ENCODE measurements at places on chromosomes 4 and X.

DNA sequence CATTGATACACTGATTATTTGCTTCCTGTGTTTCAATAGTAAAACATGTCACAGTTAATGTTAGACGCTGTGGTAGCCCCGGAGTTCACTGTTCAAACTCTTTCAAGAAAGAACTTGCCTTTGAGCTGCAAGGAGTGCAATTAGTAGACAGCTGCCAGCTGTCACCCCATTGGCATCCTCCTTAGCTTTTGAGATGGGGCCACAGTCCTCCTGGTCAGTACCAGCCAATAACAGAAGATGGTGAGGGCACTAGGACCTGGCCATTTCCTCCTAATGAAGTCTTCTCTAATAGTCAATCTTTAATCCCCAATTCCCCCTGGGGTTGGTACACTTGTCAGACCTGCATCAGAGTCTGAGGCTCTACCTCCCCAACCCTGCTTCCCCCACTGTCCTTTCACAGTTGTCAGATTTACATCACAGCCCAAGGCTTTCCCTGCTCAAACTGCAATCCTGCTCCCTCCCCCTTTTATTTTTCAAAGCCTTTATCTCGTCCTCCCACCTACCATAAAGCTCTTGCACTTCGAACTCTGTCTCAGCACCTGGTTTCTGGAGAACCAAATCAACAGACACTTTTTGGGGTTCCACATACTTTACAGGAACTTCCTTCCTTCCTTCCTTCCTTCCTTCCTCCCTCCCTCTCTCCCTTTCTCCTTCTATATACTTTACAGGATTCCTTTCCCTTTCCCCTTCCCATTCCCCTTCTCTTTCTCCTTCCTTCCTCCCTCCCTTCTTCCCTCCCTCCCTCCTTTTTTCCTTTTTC is 182.0 kb downstream of the RASL11B start:
- no peak for DNase-seq

DNA sequence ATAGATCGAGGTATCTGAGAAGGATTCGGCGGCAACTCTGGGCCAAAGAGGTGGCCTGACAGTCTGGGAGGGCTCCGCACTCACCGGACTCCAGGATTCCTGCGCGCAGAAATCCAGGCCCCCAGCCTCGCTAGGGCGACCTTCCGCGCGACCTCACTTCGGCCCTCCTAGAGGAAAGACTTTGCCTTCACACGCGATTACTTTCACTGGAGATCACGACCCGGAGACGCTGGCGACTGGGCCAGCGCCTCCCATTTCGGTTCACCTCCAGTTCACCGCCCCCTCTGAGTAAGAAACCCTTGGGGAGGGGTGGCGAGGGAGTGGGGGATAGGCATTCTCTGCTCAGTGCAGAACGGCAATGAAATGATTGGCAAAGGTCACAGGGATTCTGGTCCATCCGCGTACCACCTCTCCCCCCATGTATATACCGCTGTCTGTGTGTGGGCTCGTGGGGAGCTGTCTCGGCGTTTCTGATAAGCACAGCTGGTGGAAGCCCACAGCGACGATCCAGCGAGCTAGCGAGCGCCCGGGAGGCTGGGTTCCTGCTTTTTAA is 2.5 kb downstream of the POU3F4 start:
- DNase-seq: no peak

GRCh38 chr4:129345609-129346008 is 249.7 kb downstream of the C4orf33 start:
- DNase-seq: no peak

DNA sequence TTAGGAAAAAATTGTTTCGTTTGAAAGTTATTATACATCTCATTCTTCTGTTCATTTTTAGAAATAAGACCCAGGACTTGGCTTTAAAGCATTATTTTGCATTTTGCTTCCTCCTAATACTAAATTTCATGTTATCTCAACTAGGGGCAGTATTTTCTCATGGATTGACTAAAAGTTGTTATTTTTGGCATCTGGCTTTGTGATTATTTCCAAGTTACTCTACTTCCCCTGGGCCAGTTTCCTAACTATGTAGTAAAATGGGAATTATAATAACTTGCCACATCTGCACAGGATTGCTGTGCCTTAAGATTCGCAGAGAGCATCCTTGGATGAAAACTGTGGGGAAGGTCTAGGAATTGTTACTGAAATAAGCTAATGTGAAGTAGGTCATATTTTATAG is 3.0 kb downstream of the RBPJ start:
- DNase-seq: no peak

GRCh38 chr4:15035159-15035558 is 32.9 kb downstream of the CPEB2 start:
- no peak for DNase-seq

DNA sequence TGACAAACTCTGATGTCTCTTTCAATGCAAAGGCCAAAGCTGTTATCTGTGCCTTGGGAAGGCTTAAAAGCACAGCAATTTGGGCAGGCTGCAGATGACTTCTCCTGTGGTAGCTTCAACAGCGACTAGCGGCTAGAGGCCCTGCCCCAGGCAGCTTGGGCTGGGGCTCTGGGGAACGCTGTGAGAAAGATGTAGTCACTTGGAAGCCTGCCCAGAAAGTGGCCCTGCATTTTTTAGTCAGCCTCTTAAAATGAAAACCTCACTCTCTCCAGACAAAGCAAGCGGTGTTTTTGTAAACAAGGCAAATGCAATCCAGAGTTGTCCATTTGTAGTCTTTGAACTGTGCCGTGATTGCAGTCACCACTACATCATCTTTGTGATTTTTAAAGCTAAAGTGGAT is 27.5 kb downstream of the PCYT1B start:
- no peak for DNase-seq

- DNase-seq: no peak
These were observed 19.6 kb upstream of the IL2 start for GRCh38 chr4:122476126-122476525.

GRCh38 chr4:78618436-78618835 is 66.9 kb downstream of the ANXA3 start:
- no peak for DNase-seq

DNA sequence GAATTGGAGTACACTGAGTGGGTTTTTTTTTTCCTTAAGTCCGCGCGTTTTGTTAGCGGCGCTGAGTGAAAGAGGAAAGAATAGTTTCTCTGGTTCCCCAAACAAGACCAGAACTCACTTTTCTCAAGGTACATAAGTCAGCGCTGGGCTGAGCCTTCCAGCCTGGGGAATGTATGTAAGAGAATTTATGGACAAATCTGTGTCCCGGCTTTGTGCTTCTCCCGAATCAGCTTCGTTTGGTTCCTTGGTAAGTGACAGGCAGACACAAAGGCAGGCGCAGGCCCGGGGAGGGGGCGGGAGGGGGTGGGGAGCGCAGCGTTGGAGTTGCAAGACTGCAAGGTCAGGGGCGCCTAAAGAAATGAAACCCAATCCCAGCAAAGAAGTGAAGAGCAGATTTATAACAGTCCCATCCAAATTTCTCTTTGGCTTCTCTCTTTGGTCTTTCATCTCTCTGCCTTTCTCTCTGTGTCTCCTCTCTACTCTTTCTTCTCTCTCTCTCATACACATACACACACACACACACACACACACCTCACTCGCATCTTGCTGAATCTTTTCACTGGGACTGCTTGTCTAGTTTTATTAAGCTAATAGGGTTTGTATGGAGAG is 981 bp downstream of the TET2 start:
- DNase-seq: peak; percentile 40

DNA sequence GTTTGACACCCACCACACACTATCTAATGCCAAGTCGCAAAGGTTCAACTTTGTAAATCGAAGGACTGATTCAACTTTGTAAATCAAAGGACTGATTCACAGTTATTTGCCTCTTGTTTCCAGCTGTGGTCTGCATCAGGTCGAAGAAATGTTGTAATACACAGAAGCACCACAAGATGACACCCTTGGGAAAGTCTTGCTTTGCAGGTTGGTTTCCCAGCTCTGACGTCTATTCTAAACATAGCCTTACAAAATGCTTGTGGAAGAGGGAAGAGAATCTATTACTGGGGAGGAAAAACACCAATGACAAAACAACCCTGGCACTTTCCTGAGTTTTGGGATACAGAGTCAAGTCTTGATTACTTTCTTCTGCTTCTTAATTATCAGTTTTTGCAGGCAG is 35.3 kb downstream of the SUPT20HL1 start:
- peak; percentile 8 for DNase-seq

GRCh38 chrX:2373615-2374014 is 127.2 kb downstream of the DHRSX start:
- DNase-seq: no peak

DNA sequence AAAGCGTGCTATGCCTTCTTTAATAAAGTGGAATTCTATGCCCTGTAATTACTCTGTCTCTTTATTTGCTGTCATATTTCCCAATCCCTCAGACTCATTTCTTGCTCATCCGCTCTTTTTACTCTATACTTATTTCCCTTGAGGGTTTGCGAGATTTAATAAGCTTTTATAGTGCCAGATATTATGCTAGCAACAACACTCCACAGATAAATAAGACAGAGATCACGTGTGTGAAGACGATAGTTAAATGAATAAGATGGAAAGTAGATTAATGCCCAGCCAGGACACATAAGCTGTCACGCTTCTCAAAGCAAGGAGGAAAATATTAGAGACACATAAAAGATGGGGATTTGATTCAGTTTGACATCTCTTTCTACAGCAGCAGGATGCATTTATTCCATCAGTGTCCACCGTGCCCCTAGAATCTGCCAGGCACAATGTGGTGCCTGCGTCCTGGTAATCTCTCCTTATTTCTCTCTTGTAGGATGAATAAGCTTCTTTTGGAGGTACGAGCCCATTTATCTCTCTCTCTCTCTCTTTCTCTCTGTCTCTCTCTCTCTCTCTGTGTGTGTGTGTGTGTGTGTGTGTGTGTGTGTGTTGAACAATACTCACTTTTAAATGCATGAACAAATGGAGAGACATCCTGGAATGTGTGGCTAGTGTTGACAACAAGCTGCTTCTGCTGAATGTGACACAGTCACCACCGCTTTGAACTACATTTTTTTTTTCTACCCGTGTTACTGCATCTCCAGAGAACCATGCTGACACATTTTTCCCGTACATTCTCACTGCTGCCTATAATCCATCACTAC is 48.2 kb downstream of the TMEM156 start:
- DNase-seq: no peak

DNA sequence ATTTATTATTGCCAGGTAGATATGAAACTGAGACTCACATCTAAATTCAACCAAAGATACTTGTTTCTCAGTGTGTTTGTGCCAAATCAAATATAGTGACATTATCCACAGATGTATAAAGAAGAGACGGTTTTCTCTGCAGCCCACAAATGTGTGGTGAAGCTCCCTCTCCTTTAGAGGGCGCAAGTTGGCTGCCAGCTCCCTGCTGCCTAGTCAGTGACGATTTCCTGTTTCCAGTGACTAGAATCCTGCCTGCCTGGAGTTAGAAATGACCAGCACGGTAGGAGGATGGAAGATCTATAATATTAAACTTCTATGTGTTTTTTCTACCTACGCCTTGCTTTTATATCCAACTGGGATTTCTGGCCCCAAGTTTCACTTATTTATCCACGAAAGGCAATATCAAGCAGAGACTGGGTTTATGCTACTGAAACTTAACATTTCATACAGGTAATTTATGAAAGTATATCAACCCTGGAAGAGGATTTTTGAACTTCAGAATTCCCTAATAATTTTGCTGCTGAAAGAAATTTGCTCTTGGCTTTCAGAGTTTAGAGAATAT is 1793.7 kb upstream of the TENM3 start:
- no peak for DNase-seq

DNA sequence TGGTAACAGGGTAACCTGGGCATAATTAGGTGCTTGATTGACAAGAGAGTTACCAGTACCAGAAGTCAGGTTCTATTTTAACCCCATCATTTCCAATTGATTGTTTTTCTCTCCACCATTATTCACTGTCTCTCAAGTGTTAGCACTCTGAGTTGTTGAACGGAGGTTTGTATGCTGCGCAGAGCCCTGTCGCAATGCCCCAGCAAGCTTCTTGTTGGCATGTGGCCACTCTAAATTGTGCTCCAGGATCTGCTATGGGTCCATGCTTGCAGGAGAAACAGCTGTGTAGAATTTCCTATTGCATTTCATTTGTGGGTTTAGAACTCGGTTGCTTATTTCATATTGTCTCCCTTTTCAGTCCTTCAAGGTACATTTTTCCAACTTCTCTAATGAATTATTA is 98.2 kb downstream of the KLHL8 start:
- no peak for DNase-seq

DNA sequence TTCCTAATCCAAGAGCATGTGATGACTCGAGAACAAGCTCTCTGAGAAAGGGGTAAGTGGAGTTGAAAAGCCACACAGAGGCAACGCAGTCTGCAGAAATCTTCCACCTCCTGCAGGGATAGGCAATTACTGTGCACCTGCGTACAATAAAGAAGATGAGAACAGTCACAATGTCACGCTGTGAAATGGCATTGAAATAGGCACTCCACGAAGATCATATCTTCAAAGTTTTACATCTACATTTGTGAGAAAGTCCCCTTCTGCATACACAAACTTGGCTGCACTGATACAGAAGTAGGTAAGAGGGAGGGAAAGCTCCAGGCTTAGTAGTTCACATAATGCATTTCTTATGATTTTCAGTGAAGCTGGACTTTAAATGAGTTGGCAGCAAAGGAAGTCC is 27.1 kb downstream of the DDX60L start:
- DNase-seq: no peak

DNA sequence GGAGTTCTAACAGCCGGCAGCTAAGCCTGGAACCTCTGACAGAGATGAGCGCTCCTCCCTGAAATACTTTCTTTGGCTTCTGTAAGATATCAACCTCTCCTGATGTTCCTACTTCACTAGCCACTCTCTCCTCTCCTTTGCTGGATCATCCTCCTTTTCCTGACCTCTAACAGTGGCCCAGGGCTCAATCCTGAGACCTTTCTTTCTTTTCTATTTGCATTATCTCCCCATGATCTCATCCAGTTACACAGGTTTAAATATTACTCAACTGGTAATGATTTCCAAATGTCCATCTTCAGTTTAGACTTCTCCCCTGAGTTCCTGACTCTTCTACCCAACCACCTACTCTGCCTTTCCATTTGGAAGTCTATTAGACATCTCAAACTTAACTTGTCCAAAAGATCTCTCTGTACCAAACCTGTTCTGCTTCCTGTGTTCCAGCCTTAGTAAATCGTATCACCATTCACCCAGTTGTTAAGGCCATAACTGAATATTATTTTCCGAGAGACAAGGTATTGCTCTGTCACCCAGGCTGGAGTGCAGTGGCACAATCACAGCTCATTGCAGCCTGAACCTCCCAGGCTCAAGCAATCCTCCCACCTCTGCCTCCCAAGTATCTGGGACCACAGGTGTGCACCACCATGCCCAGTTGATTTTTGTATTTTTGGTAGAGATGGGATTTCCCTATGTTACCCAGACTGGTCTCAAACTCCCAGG is 41.1 kb downstream of the RFC1 start:
- DNase-seq: no peak

DNA sequence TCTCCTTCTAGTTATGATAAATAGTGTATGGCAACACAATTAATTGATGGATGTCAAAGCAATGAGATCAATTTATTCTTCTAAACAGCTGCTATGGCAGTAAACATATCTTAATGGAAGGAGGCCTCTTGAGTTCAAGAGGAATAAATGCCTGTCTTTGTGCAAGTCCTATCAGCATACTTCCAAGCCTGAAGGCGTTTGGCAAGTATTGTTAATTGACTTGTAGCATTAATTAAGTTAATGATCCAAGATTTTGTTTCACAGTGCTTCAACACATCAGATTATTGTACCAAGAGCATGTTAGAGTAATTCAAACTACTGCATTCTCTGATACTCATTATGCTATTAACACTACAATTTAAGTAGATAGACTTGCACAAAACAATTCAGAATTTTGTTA is 144.8 kb downstream of the FAT4 start:
- DNase-seq: no peak
